Liver (tissue), 10 donors: ENCODE measurements at places on chromosomes 12 and 14.

- DNase-seq = no peak
Observed at GRCh38 chr12:113290506-113290905, 44.4 kb downstream of the SLC8B1 start.

DNA sequence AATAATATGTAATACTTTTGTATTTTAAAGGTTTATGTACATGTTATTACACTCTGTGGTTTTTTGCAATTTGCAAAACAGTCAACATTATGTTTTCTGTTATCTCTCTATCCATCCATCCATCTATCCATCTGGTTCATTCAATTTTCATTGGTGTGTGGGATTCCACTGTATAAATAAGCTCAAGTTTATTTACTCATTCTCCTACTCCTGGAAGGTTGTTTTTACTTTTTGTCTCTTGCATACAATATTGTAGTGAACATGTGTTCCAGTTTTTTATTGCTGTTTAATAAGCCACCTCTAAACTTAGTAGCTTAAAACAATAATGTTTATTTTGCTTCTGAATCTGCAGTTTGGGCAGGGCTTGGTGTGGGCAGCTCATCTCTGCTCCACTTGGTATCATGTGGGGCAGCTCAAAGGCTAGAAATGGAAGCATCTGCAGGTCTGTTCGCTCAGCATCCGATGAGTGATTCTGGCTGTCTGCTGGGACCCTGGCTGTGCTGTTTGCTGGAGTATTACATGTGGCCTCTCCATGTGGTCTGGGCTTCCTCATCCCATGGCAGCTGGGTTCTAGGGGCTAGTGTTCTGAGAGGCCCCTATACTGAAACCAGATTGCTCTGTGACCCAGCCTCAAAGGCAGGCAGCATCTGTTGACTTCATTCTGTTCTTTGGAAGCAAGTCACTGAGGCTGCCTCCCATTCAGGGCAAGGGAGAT, 98.8 kb downstream of the SLC25A47 start:
- DNase-seq = no peak

- DNase-seq = no peak
Observed at GRCh38 chr14:28785096-28785952, 18.7 kb downstream of the FOXG1 start.

DNA sequence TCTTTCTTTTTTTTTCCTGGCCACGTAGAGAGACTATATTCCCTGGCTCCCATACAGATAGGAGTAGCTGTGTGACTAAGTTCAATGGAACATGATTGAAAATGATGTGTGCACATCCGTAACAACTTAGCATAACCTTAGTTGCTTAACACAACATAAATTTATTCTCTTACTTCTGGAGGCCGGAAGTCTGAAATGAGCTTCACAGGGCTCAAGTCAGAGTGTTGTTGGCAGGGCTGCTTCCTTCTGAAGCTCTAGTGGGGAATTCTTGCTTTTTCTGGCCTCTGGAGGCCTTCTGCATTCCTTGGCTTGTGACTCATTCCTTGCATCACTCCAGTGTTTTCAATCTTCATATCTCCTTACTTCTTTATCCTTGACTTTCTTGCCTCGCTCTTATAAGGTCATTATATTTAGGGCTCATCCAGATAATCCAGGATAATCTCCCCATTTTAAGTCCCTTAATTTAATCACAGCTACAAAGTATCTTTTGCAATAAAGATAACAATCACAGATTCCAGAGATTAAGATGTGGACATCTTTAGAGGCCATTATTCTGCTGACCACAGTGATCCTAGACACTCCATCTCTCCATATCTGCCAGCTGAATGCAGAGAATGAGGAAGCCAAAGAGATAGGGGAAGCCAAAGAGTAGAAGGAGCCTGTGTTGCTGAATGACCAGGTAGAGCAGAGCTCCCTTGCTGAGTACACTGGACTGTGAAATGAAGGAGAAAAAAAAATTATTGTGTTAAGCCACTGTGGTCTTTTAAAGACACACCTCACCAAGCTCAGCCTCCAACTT, 21.0 kb upstream of the SNX6 start:
- DNase-seq = no peak

GRCh38 chr12:6818645-6819044, 3.0 kb upstream of the GPR162 start:
- no peak for DNase-seq

DNA sequence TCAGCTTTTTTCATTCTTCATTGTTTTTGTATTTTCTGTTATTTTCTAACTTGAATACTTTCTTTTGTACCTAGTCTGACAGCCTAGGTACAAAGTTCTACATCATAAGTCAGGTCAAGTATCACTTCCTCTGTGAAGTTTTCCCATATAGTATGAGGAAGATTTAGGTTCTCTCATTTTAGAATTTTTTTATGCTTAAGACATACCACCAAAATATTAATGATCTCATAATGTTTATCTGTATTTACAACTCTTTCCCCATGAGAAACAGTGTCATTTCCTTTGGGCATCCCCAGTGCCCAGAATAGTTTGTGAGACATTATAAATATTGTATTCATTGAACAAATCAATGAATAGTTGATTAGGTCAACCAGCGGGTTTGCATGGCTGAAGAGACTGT, 3.1 kb upstream of the ATF7IP start:
- no peak for DNase-seq

GRCh38 chr12:38998887-38999482, 93.6 kb upstream of the CPNE8 start:
- DNase-seq = no peak

DNA sequence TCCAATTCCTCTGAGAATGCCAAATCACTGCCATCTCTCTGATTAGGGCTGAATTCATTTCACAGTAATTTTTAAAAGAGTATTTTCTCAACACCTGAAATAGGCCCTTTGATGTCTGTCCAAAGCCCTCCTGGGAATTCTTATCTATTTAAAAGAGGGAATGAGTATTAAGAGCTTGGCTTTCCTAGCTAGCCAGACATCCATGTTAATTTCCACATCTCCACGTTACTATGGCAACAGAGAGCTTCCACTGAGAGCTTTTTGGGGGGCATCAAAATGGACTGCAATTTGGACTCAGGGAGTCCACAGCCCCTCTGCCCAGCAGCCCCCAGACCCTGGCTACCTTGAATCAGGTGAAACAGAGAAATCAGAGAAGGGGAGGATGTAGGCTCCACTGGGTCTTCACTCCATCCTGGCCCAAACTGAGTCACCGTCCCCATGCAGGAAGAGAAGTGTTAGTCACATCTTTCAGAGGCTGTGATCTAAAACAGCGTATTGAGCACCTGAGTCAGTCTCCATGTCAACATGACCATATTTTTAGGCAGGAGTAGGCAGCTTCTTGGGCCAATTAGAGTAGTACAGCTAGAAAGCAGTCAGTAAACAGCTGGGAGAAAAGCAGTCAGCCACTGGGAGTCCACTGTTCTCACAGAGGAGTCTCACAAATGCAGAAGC, 7.0 kb upstream of the FICD start:
- DNase-seq = no peak

DNA sequence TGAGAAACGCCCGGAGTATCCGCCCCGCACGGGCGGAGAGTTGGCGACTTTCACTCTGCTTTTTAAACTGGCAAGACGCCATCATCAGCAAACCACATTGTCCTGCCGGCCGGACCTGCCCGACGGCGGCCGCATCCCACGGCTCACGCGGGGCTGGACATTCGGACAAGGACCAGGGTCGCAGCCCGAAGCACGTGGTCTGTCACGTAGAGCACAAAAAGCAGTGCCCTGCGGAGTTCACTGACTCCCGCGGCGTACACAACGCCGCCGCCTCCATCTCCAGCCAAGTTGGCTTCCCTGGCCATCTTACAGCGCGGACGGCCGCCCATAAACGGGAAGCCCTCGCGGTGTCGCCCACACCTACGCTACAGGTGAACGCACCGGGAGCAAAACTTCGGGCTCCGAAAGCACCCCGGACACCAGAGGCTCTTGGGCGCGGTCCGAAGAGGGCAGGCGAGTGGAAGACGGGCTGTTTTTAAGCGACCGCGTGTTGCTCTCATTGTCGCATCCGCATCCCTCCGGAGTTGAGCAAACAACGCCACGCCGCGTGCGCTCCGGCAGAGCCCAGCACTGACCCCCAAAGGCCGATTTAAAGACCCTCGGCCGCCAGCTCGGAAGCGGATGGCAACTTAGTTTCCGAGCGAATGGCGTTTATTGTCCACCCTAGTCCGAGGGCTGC, 966 bp downstream of the SINHCAF start:
- DNase-seq = peak; percentile 73

DNA sequence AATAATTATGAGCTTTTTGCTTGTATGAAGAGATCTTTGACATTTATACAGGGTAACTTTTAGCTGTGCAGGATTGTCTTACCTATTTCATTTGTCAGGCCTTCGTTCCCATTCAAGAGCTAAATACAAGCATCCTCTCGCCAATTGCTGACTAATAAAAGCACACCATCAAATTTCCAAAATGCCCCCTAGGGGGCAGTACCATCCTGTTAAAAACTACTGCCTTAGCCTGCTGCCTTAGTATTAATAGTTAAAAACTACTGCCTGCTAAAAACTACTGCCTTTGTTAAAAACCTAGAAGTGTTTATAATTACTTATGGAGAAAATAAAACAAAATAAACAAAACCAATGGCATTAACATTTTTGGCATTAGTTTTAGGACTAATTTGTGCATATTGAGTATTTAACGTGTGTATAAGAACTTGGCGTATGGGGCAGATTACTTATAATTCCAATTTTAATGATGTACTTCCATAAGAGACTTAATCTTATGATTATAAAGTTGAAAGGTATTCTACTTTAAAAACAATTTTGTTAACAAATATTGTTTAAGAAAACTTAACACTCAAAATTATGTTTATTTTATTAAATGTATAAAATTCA, 3.0 kb upstream of the IFI27L2 start:
- DNase-seq = peak; percentile 63

DNA sequence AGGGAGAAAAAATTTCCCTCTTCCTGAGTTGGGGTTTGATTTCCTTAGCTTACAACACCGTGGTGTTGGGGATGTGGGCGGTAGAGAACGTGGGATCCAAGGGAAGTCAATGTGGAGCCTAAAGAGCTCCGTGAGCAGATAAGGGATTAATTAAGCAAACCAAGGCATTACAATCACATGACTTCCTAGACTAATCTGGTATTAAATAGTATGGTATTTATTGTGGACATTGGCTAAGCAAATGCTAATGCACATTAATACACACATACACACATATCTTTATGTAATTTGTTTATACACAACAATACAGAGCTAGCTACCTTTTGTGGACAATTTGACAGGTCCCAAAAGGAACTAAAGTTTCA, 791 bp upstream of the RNF41 start:
- DNase-seq = no peak

GRCh38 chr12:114918535-114919233, 234.7 kb upstream of the TBX3 start:
- no peak for DNase-seq

DNA sequence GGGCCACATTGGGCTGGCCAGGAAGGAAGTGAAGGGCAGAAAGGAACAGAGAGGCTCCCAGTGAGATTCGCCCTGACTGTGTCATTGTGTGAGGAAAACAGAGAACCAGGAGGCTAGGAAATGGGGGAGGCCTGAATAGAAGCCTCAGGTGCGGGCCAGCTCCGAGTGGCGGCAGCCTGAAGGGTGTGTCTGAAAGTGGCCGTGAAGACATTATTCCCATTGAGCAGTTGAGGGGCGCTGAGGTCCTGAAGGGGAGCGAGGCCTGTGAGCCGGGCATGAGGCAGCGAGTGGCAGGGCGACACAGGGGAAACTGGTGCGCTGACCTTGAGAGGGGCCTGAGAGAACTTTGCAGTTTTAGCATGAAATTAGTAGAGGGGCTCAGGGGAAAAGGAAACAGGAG, 6.9 kb downstream of the CLBA1 start:
- no peak for DNase-seq

DNA sequence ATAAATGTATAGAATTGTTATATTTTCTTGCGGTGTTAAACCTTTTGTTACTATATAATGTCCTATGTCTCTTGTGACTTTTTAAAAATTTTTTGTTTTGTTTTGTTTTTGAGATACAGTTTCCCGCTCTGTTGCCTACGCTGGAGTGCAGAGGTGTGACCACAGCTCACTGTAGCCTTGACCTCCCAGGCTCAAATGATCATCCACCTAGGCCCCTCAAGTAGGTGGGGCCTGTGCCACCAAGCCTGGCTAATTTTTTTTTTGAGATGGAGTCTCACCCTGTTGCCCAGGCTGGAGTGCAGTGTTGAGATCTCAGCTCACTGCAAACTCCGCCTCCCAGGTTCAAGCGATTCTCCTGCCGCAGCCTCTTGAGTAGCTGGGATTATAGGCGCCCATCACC, 26.5 kb upstream of the RCOR1 start:
- no peak for DNase-seq

DNA sequence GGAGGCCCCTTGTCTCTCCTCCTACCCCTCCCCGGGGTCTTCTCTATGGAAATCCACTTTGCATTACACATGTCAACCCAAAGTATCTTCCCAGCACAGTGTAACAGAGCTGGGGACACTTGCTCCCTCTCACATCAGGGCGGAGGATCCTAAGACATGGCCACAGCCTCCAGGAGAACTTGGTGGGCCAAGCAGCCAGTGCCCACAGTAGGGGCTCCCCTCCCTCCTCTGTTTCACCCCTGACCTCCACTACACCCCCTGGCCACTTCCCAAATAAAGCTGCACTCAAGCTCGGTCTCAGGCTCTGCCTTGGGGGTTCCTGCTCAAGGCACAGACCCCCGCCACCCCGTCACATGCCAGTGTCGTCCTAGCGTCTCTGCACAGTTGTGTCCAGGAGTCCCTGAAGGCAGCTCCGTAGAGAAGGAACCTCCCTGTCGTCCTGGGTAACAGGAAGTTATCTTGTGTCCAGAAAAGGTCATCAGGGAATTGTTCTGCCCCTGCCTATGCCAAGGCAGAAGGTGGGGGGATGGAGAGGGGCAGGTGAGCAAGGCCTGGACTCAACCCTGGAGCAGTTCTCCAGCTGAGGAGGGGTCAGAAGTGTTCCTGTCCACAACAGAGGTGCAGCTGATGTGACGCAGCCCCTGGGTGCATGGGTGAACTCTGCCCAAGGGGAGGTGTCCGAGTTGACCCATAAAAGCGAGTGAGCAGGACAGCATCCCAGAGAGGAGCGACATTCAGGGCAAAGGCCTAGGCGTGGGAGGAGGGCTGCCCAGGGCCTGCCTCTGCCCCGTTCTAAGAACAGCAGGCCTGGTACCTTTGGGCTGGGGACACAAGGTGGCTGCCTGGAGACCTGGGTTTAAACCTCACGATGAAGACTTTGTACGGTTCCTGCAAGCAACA, 25.5 kb downstream of the DIO3 start:
- DNase-seq = no peak

- no peak for DNase-seq
Observed at GRCh38 chr12:55970775-55971174, 3.1 kb upstream of the RAB5B start.

DNA sequence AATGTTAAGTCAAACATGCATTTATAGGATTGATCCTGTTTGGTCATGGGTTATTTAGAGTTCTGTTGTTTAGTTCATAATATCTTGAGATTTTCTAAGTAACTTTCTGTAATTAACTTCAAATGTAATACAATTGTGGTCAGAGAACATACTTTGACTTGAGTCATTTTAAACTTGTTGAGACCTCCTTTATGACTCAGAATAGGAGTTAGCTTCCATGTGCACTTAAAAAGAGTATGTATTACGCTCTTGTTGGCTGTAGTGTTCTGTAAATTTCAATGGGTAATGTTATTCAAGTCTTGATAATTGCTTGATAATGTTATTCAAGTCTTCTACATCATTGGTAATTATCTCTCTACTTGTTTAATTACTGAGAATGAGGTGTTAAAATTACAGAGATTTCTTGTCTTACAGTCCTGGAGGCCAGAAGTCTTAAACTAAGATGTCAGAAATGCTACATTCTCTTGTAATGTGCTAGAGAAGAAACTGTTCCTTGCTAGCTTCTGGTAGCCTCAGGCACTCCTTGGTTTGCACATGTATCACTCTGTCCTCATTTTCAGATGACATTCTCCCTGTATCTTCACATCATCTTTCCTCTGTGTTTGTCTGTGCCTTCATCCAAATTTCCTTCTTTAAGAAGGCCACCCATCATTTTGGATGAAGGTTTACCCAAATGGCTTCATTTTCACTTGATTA, 197.3 kb downstream of the TMTC3 start:
- no peak for DNase-seq
